Kidney epithelial cell (primary cell): ENCODE measurements at places on chromosomes 11 and 22.
A peak's percentile ranks its signal among the peaks of the same experiment; 100 is the strongest.

DNA sequence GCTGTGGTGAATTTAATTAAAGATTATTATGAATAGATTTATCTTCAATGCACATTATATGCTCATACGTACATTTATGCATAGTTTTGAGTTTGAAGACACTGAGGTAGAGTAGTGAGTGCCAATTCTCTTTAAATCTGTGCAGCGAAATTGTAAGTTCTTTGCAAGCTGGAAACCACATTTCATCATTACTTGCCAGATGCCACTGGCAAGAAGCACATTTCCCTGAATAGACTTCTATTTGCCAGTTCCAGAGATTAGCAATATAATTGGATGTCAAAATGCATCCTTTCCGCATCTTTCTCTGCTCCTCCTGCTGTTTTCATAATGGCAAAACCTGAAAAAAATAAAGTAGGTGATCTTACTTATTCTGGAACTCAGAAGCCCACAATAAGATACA, 448.0 kb downstream of the LUZP2 start:
- no peak for DNase-seq

DNA sequence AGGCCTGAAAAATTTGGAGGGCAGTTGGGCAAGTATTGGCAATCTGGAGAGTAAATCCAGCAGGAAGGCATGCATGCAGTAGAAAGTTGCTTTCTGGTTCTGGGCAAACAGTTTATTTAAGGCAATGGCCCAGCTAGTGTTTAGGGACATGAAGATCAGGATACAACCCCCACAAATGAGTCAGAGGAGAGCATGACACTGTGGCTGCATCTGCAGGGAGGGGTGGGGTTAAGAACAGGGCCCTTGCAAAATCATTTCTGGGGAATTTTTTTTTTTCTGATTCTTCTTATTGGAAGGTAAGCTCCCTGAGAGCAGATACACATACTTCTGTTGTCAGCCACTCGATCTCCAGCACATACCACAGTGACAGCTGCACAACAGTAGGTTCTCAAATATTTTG, 61.1 kb downstream of the FDX1 start:
- peak; percentile 7 for DNase-seq

DNA sequence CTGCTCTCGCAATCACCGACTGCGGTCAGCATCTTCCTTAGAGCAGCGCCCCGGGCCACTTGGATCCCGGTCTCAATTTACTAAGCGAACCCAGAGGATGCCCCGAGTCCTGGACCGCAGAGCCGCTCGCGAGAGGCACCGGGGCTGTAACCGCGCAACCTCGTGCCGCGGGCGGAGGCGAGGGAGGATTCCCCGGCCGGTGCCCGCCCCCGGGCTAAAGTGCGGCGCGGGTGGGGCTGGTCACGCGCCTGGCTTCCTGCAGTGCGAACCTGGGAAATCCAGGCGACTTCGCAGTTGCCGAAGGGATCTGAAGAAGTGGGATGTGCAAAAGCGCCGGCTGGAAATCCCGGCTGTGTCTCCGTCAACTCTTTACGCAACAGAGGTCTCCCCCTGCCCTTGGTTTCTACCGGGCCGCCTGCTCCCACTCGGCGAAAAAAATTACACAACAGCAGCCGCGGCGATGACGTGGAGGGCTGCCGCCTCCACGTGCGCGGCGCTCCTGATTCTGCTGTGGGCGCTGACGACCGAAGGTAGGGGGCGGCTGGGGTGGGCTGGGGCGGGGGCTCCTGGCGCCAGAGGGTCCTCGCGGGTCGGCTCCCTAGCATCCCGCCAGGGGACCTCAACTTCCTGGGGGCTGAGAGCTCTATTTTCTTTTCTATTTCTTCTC, at the start of gene NCR3LG1:
NCR3LG1 (plus strand) TSS at position 291 of the 667 bp plus-strand sequence; CDS start at position 461, 170 bp downstream.
- peak; percentile 10 for DNase-seq

DNA sequence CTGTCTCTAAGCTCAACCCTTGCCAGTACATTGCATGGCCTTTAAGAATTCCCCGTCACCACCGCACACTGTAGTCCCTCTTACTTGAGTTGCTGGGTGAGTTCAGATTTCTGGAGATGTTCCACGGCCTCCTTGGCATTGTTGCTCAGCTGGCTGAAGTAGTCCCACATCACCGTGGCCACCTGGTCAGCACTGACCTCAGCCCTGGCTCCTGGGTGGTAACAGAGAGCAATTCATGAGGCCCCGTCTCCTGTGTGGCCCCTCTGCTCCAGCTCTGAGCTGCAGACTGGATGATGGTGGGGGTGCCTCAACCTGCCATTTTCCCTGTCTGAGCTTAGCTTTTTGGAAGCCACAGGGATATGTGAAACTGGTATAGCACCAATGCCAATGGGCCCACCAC, 529 bp downstream of the APOA4 start:
- no peak for DNase-seq

- no peak for DNase-seq
Measured at GRCh38 chr22:36727927-36728488, 24.5 kb upstream of the CACNG2 start.

- DNase-seq = no peak
Measured at GRCh38 chr11:80849253-80849652, 1408.4 kb upstream of the TENM4 start.

DNA sequence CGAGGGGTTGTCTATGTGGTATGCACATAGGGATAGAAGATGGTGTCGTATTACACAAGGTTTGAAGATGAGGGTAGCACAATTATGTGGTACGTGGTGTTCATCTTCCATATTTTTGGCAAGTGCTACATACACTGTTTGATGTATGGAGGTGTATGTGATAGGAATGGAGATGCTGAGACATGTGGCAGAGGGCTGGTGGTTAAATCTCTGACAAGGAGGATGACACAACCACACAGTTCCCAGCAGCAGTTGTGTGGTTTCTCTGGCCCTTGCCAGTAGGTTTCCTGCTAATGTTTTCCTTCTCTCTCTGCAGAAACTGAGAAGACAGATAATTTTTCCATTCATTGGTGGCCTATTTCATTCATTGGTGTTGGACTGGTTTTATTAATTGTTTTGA, 17.0 kb downstream of the NCR3LG1 start:
- no peak for DNase-seq

GRCh38 chr11:32831221-32831620, 1.5 kb downstream of the PRRG4 start:
- DNase-seq = no peak

GRCh38 chr11:64359712-64360445, 917 bp downstream of the RPS6KA4 start:
- no peak for DNase-seq

DNA sequence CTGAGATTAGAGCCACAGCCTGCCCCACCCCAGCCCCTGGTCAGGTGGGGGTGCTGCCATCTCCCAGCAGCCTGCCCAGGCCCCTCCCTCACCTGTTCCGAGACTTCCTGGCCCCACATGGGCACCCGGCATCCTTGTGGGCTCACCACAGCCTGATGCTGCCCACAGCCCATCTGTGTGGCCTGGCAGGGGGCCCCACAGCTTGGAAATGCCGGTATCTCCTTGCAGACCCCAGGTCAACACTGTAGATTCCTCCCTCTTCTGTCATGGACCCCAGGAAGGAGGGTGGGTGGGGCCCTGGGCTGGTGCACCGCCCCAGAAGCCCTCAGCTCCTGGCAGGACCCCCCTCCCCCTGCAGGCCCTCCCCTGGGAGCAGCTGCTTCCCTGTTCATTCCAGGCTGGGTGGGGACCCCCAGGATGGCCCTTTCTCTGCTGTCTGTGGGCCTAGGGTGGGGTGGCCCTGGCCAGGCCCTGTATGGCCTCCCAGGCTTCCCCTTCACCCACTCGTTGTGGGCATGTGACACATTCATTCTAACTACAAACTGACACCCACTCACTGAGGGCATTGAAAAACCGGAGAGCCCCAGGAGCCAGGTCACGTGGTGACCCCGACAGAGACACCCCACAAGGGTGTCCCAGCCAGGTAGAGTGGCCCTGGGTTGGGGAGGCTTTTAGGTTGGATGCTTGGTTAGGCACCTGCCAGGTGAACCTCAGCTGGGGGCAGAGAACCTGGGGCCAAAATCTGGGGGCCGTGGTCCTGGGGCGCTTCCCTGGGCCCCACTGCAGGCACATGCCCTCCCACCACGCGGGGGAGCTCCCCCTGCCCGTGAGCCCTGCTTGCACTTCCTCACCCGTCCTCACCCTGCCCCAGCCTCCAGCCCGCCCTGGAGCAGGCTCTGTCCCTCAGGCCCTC, 44.1 kb upstream of the CCDC188 start:
- no peak for DNase-seq

DNA sequence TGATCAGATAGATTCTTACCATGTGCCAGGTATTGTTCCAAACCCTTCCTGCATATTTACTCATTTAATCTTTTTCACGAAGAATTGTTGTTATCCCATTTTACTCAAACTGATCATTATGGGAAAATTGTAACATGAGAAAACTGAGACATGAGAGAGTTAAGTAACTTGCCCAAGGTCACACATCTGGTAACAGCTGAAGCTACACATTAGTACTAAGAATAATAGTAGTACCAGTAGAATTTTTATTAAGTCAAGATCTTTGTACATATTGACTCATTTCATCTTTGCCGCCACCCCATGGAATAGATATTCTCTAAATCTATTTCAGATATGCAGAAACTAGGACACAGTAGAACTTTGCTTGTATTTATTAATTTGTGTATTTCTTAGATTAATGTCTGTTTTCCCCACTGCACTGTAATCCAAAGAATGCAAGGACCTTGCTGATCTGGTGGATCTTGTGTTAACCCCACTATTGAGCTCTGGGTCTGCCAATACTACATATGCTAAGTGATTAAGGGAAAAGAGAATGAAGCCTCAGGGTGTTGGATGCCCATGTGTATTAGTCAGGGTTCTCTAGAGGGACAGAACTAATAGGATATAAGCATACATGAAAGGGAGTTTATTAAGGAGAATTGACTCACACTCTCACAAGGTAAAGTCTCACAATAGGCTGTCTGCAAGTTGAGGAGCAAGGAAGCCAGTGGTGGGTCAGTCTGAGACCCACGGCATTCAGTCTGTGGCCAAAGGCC, 72.8 kb downstream of the PARVA start:
- DNase-seq = peak; percentile 38

DNA sequence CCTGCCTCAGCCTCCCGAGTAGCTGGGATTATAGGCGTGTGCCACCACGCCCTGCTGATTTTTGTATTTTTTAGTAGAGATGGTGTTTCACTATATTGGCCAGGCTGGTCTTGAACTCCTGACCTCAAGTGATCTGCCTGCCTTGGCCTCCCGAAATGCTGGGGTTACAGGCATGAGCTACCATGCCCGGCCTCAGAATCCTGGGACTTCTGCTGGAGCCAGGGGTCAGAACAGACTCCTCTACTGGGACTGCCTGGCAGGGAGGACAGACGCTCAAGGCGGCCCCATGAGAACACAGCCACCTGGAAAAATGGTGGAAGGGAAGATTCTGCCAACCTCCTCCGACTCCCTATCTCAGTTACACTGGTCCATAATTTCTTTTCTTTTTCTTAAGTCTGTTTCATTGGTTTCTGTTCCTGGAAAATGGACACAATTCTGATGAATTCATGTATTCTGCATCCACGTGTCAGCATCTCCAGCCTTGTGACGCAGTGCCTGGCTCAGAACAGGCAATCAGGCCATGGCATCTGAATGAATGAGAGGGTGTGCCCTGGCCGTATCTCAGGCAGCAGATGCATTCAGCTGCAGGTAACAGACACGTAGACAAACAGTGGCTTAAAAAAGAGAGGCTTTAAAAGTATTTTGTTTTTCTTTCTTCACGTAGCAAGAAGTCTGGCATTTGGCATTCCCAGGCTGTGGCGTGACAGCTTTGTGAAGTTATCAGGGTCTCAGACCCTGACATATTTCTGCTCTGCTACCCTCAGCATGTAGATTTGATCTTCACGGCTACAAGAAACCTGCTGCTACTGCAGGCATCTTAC, 4.8 kb downstream of the SMIM38 start:
- no peak for DNase-seq

DNA sequence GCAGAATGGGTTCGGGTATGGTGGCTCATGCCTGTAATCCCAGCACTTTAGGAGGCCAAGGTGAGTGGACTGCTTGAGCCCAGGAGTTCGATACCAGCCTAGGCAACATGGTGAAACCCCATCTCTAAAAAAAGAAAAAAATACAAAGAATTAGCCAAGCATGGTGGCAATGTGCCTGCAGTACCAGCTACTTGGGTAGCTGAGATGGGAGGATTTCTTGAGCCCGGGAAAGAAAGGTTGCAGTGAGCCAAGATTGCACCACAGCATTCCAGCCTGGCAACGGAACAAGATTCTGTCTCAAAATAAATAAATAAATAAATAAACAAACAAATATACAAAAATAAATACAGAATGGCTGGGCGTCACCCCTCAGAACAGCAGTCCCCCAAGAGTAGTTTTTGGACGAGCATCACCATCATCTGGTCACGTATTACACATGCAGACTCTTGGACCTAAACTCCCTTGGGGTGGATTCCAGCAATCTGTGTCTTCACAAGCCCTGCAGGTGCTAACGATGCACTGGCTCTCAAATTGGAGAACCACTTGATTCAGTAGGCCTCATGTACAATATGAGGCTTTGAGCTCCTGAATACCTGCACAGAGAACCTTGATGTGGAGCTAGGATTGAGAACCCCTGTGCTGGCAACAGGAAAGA, 33.5 kb downstream of the CLMP start:
- DNase-seq = no peak

DNA sequence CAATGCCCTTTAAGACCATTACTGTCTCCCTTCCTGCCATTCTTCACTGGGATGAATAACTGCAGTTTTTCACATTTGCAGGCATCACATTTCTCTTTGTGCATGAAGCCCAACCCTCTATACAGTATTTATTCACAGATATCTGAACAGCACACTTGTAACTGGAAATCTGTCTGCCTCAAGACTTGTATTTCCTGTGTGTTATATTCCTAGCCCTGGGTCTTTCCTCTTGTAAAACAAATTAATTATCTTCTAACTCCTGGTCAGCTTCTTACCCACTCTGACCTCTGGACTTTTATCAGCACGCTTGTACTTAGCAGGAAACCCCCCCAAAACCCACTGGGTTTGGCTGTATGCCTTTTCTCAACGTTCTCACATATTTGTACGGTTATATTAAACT, 2.0 kb downstream of the CSRP3 start:
- DNase-seq = no peak

DNA sequence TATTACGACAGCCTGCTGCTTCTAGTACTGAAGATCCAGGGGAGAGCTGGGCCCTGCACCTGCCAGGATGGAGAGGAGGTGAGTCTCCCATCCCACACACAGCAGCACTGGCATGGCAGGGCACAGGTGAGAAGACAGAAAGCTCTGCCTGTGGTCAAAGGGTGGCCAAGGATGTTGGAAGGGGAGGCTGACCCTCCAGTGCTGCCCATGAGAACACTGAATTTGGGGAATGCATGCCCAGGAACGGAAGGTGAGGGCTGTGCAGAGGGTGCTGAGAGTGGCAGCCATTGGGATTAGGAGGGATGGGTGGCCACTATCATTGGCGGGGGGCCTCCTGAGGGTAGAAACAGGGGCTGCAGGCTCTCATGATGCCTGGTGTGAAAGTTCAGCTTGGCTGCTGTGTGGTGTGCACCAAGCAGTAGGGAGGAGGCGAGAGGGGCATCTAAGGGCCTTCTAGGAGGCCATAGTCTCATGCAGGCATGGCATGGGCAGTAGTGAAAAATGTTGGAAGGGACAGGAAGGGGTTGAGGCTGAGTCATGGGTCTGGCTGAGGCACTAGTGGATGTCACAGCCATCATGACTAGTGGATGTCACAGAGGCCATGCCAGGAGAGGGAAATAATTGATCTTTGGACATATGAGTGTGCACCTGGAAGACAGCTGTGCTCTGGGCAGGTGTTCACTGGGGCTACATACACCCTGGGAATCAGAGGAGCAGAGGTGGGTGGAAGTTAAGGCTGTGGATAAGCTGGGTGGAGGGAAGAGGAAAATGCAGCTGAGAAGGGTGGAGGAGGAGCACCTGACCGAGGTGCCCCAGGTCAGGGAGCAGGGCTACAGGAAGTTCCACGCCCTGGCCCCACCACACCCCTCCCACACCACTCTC, 2.5 kb upstream of the LRRC74B start:
- DNase-seq = no peak
